ENCODE measurements at places on chromosomes 1 and 21.

DNA sequence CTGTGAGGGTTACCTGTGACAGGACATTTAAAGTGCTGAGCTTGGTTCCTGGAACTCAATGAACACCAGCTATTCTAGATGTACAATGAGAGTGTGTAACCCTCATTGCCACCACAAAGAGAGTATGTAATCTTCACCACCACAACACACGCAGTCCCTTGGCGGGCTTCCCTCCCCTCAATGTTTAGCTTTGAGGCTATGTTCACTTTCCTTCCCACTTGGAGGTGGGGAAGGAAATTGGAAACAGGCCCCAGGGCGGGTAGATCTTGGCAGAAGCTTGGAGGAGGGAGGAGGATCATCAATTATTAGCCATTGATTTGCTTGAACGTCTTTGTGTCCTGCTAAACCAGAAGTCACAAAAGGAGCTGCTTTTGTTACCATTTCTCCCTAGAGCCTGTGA, 8.3 kb upstream of the COL16A1 start:
- DNase-seq: no peak

GRCh38 chr1:219990782-219991510, 55.4 kb downstream of the EPRS1 start:
- no peak for DNase-seq

DNA sequence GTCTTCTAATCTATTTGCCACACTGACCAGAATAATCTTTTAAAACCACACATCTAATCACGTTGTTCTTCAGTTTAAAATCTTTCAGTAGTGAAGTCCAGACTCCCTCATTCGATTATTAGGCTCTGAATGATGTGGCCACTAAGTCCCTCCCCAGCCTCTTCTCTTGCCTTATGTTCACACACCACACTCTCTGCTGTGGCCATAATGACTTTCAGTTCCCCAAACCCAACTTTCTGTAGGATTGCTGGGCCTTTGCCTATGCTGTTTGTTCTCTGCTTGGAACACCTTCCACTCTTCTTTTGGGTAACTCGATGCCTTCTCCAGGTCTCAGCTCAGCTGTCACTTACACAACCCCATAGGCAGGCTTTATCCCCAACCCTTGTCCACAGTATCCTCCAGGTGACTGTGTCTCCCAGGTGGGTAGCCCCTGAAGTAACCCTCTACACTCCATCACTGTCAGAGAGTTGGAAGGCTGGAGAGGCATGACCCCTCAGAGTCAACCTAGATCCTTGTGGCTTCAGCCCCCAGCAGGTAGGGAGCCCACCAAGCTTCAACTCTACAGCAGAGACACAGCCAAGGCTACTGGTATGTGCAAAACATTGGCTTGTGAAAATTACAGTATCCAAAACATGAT, 8.4 kb upstream of the SLC37A1 start:
- DNase-seq: no peak

DNA sequence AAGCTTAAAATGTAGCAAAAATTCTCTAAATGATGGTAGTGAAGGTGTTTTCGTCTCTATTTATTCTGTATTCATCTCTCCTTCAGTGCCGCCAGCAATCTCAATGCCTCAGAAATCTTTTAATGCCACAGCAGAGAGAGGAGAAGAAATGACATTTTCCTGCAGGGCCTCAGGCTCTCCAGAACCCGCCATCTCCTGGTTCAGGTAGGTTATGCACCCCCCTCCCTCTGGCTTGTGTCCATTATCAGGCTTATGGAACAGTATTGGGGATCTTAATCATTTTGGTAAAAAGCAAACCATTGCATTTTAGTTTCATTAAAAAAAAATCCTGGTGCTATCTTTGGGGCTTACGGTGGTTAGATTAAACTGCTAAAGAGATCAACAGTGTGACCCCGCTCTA, 326.1 kb downstream of the NCAM2 start:
- DNase-seq: no peak

DNA sequence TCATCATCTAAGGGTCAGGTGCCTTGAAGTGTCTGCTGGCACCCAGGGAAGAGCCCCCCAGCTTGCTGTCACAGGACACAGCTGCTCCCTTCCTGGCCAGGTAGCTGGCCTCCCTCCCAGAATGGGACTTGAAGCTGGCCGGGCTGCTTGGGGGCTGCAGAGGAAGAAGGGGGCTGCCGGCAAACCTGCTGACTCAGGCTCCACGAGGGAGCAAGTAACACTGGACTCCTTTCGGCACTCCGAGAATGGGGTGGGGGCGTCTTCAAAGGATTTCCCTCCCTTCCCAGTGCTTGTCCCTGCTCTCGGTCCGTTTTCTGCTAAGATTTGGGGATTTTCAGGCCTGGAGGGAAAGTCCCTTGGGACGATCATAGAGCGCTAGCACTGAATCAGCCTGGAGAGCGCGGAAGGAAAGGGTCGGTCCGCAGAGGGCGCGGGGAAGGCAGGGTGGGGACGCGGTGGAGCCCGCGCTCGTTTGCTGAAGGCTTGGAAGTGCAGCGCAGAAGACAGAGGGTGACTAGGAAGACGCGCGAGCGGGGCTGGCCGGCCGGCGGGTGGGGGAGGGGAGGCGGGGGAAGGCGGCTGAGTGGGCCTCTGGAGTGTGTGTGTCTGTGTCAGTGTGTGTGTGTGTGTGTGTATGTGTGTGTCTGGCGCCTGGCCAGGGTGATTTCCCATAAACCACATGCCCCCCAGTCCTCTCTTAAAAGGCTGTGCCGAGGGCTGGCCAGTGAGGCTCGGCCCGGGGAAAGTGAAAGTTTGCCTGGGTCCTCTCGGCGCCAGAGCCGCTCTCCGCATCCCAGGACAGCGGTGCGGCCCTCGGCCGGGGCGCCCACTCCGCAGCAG, at the start of gene CSF1:
CSF1 (plus strand) TSS at position 727 of the 840 bp plus-strand sequence. CDS start 175 bp downstream, outside the sequence.
- peak; percentile 35 for DNase-seq

- DNase-seq: no peak
Measured at GRCh38 chr1:3217979-3218679, 149.1 kb downstream of the PRDM16 start.

Data from CD8-positive, alpha-beta memory T cell (primary cell).